ENCODE measurements at places on chromosomes 5 and 9.

- no peak for DNase-seq
These were observed 13.3 kb upstream of the MPDZ start for GRCh38 chr9:13292782-13293181.

DNA sequence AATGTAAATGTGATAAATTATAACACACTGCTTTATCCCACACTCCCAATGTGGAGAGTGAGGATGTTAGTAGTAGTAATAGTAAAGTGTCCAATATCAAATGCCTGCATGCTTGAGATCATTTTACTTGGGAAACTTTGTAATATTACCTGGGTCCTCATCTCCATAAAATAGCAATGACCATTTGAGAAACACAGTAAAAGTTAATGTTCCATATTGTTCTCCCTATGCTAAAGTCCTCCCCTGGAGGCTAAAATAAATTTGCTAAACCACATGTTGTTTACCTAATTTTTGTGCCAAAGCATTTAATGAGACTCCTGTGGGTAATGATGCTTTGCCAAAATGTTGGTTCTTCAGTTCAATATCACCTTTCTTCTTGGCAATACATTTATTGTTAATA lies 291.2 kb downstream of the CDH10 start:
- no peak for DNase-seq

GRCh38 chr9:107260437-107261081 lies 22.5 kb upstream of the RAD23B start:
- peak; percentile 86 for DNase-seq

- DNase-seq, result no peak
These were observed 1014.9 kb upstream of the COX7C start for GRCh38 chr5:85602843-85603242.

DNA sequence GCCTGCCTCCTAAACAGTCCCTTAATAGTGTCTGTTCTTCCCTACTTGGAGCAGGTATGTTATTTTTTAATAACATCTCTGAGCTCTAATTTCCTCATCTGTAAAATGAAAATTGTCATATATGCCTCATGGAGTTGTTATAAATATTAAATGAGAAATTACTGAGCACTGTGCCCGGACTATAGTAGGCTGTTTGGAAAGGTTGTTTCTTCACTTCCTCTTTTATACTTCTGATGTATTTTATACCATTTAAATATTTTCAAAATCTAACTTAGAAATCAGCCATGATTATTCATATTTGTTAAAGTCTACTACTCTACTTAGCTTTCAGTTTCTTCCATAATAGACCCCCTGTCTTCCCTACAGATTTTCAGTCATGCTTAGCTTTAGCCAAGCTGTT lies 30.5 kb upstream of the HAPLN1 start:
- no peak for DNase-seq

DNA sequence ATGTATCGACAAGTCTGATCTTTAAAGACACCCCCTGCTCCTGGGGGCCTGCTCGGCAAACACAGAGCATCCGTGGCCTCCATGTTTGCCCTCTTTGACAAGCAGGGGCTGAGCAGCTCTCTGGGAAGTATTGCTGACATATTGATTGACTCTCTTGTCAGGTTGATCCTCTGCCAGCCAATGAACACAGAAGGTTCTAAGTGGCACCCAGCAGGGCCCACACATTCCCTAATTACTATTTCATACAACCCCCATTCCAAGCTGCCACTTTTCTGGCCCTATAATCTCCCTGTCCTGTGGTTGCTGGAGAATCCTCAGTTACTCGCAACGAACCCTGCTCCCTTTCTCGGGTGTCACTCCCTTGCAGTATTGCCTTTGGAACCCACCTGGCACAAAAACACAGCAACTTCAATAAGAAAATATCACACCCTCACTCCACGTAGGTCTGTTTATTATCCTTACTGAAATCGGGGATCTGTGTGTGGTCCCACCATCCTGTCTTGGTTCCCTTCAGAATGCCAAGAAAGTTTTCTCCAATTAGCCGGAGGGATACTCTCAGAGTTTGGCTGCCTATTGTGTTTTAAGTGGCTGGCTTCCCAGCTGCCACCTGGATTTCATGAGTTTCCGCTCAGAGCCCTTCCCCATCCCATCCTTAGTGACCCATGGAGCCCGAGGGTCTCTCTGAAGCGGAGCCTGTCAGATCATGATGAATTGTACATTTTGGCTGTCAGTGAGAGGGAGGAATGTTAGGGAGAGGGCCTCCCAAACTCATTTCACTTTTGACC lies 249.0 kb upstream of the WWC1 start:
- no peak for DNase-seq

GRCh38 chr9:113638897-113639296 lies 175.4 kb downstream of the RGS3 start:
- DNase-seq, result no peak

DNA sequence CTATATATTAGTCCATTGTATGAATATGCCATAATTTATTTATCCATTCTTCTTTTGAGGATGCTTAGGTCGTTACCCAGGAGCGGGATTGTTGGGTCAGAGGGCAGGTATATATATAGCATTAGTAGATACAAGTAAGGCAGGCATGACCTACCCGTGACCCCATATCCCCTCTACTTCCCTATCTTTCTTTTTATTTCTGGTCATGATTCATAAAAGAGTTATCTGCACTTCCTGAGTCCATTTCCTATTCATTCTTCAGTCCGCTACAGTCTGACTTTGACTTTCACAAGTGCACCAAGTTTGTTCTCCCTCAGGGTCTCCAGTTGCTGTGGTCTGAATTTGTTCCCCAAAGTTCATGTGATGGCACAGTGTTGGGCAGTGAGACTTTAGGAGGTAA lies 6.9 kb downstream of the RHOBTB3 start:
- DNase-seq, result no peak

Measured in OCI-LY7 (cell line).